ENCODE measurements at places on chromosomes 5 and 9.

- DNase-seq = no peak
Observed at GRCh38 chr9:91163444-91163772, 198.3 kb downstream of the AUH start.

GRCh38 chr5:38870595-38870994, 24.8 kb downstream of the OSMR start:
- DNase-seq = no peak

- no peak for DNase-seq
Observed at GRCh38 chr9:104286799-104287198, 192.7 kb downstream of the SMC2 start.

GRCh38 chr5:154989626-154990025, 23.9 kb upstream of the KIF4B start:
- DNase-seq = no peak

GRCh38 chr9:38227061-38227540, 158.1 kb upstream of the SHB start:
- peak; percentile 32 for DNase-seq

DNA sequence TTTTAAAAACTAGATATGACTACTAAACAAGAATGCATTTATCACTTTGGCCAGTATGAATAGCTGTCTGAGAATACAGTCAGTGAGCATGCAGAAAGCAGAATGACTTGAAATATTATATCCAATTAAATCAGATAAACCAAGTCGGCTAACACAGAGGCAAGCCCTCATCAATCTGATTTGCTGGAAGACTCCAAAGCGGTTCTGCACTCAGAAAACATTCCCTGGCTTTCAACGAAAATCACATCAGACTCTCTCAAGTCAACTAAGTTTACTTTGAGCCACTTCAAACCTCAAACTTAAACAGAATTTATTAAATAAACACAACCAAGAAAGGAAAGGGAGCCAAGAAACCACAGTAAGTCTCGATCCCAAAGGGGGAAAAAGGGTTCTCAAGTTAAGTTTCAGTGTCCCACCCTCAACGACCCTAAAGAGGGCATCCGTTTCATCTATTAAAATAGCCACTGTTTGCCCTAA, 1.4 kb downstream of the MYO10 start:
- DNase-seq = no peak

DNA sequence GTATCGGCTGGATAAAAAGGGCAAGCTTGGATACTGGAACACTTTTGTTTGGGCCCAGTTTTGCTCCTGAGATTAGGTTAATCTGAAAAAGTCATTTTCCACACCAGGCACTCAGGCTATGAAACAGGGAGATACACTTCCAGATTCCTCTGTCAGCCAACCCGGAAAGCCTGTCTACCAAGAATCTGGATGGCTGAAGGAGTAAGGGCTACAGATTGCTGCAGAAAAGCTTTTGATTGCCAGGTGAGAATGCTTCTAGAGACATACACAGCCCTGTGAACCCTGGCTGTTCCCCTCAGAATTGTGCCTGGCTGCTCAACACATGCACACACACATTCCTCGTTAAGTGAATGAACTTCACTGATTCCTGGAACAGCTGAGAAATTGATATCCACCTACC, 114.4 kb downstream of the PSD2 start:
- no peak for DNase-seq

- DNase-seq = no peak
Observed at GRCh38 chr5:150404941-150405816, 7.5 kb downstream of the CD74 start.

DNA sequence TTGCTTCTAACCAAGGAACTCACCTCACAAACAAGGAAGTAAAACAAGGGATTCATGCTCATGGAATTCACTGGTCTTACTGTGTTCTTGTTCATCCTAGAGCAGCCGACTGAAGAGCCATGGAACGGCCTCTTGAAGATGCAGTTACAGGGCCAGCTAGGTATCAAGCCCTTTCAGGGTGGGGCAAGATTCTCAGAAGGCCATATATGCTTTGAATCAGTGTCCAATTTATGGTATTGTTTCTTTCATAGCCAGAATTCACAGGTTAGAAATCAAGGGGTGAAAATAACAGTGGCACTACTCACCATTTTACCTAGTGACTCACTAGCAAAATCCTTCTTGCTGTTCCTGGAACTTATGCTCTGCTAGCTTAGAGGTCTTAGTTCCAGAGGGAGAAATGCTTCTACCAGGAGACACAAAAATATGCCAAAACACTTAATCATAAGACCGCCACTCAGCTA, 159.5 kb upstream of the CDH10 start:
- no peak for DNase-seq

- no peak for DNase-seq
Observed at GRCh38 chr5:41925555-41925951, 472 bp downstream of the FBXO4 start.

DNA sequence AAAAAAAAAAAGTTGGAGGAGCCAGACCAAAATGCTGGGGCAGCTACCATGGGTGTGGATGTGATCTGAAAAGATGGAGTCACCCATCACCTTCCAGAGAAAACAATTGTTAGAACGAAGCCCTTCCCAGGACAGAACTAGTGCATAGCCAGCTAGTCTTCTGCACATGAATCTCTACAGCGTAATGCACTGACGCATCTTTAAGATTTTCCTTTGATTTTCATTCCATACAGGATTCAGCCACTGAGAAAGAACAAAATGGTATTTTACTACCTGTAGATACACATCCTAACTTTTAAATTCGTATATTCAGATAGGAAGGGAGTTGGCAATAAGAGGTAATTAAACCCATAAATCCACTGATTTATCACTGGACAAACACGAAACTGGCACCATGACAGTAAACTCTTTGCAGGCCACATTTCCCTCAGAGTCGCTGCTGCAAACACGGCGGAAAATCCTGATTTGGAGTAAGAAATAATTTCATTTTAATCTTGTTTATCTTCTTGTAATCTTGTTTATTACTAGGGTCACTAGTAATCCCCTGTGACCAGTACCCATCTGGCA, 206.6 kb downstream of the SPOCK1 start:
- DNase-seq = no peak
